ENCODE measurements at places on chromosomes 1 and 21.

- DNase-seq: no peak
These were observed 23.2 kb downstream of the CACNA1S start for GRCh38 chr1:201088901-201089525.

- DNase-seq: no peak
These were observed 2.9 kb upstream of the CLIC4 start for GRCh38 chr1:24742090-24742938.

DNA sequence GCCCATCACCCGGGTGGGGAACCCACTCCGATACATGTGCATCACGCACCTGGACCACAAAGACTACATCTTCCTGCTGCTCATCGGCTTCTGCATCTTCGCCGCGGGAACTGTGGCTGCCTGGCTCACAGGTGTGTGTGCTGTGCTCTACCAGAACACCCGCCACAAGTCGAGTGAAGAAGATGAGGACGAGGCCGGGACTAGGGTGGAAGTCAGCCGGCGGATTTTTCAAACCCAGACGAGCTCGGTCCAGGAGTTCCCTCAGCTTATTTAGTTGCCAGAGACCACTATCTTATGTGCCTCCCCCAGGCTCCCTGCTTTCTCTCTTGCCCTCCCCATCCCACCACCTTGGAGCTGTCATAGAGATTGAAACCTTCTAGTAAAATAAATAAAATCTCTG is 19.8 kb downstream of the LRRC52 start:
- DNase-seq: no peak

GRCh38 chr1:109578947-109579443 is 30.6 kb downstream of the GNAI3 start:
- DNase-seq: no peak

- DNase-seq: no peak
These were observed 191.4 kb downstream of the ZBTB18 start for GRCh38 chr1:244242446-244242845.

- no peak for DNase-seq
These were observed 47.1 kb downstream of the ZMYM4 start for GRCh38 chr1:35315649-35316048.

GRCh38 chr1:16158993-16159831 is 3.3 kb upstream of the EPHA2 start:
- no peak for DNase-seq

DNA sequence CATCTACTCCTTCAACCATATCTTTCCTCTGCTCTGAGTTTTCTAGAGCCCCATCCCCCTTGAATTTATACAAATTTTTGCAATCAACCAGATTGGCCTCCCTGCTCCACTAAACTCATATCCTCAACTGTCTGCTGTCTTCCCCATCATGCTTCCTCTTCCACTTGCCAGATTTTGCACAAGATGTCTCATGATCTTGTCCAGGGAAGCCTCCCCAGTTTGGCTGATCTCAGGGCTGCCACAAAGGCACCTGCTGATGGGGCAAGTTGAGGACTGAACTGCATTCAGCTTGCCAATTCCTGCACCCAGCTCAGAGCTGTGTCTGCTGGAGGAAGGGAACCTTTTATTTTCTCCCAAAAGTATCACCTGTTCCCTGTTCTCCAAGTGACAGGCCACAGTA is 3.9 kb upstream of the KCNJ9 start:
- DNase-seq: no peak

Data from Panc1 (cell line).